Mesendoderm (in vitro differentiated cells): ENCODE measurements at places on chromosomes 6 and 20.

- DNase-seq: no peak
These were observed 88.3 kb downstream of the ANKRD60 start for GRCh38 chr20:58139849-58140786.

GRCh38 chr20:1734269-1734858 lies 76.8 kb upstream of the SIRPG start:
- DNase-seq: no peak

GRCh38 chr20:21453690-21454089 lies 56.4 kb upstream of the NKX2-4 start:
- no peak for DNase-seq

DNA sequence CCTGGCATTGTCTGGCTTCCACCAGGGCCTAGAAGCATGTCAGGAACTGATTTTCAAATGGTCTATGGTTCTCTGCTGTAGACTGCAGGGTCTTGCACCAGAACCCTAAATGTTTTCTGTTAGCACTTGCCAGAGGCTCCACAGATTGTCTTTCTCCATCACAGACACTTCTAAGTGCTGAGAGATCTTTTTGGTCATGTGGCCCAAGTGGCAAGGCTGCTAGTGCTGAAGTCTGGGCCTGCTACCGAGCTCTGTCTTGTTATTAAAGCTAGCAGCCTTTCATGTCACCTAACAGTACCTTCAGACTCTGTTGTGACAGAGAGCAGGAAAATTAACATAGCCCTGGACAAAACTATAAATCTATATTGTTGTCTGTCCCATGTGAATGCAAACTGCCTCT lies 120.7 kb upstream of the BACH2 start:
- DNase-seq: no peak

DNA sequence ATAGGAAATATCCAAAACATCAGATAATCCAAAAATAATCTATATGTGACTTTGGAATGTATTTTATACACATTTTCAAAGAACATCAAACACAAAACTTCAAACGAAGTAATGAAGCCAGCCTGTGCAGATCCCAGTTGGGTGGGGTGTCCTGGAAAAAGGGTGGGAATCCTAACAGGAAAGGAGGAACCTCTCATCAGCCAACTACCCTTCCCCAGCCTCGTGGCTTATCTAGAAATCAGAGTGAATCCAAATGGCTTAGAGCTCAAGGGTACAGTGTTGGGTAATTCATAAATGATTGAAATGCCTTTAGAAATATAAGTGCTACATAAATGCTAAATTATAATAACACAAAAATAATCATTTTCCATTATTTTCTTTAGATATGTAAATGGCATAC lies 115.1 kb upstream of the SOX4 start:
- no peak for DNase-seq

- DNase-seq: no peak
These were observed 46.9 kb downstream of the SOD2 start for GRCh38 chr6:159646116-159646515.

GRCh38 chr20:44632103-44632752 lies 19.3 kb downstream of the ADA start:
- DNase-seq: no peak

DNA sequence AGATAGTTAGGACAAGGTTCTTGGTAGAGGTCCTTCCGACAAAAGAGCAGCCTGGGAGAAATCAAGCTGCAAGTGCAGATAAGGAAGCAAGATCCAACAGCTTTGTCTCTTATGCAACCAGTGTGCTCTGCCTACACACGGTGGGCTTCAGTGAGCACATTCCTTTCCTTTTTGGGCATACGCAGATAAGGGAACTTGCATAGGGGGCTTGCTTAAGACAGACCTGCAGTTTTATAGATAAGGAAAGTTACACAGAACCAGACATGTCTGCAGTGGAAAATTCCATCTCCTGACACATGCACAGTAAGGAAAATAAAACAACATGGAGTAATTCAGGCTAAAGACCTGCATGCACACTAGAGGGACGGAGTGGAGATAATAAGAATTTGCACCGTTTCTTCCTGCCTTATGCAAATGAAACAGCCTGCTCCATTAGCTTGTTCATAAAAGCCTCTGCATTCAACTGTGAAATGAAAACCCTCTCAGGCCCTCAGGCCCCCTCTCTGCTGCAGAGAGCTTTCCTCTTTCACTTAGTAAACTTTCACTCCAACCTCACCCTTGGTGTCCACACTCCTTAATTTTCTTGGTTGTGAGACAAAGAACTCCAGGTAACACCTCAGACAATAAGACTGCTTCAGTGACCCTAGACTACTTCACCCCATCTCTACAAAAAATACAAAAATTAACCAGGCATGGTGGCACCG lies 97.5 kb upstream of the MYLIP start:
- no peak for DNase-seq

DNA sequence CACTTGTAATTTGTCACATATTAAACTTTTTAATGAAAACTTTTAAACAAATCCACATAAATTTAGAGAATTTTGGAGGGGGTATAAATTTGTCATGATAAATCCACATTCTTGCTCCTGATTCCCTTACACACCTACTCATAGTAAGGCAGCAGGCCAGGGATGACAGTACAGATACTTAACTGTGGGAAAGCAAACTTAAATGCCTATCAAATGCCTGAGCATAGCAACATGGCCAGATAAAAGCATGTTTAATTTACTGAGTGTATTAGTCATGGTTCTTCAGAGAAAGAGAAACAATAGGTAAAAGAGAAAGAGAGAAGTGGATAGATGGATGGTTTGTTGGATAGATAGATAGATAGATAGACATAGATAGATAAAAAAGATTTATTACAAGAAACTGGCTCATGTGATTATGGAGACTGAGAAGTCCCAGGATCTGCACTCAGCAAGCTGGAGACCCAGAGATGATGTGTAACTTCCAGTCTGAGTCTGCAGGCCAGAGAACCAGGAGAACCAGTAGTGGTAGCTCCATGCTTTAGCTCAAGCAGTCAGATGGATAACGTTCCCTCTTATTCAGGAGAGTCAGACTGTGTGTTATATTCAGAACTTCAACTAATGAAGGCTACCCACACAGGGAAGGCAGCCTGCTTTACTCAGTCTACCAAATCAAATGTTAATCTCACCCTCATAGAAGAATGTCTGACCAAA lies 15.9 kb upstream of the ADGRF1 start:
- DNase-seq: no peak

DNA sequence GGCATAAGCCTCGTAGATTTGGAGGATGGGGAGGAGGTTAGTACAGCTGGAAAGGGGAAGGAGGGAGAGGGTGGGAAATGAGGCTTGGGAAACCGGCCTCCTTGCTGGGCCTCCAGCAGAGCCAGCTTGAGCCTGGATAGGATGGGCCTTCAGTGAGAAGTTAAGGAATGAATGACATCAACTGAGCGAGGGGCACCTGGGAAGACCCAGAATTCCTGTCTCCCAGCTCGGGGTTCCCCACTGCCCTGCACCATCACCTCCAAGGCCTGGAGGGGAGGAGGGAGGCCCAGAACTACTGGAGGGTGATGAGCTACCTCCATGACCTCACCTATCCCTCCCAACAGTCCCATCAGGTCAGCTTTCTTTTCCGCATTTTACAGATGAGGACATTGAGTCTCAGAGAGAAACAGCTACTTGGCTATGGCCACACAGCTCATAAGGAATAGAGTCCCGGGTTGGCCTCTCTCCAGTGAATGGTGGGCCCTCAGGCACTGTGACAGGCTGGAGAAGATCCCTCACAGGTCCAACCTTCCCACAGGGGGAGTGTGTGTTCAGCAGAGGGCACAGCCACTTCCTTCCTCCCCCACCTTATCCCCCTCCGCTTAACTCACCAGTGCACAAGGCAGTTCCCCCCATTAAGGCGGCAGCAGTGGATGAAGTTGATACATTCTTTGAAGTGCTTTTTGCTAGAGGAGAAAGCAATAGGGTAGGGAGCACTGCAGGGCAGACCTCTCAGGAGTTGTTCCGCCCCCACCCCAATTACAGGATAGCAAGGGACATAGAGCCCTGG lies 6.8 kb downstream of the DUSP15 start:
- DNase-seq: no peak

GRCh38 chr20:57470212-57470522 lies 54.8 kb downstream of the CTCFL start:
- no peak for DNase-seq

GRCh38 chr6:33492093-33492492 lies 37.7 kb downstream of the ZBTB9 start:
- peak; percentile 66 for DNase-seq

DNA sequence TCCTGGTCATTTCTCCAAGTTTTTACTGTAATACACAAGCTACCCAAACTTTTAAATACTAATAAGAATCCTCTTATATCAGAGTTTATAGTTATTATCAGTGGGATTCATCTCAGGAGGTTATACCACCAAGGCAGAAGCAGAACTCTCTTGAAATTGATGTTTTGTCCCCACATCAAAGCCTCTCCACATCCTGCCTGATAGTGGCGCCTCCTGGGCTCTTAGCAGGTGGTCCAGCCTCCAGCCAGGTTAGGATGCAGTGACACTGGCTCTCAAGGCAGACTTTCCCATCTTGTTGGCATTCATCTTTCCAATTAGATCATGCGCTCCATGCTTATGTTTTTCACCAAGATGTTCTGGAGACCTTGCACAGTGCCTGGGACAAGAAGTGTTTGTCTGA lies 81.8 kb upstream of the INSM1 start:
- peak; percentile 5 for DNase-seq

DNA sequence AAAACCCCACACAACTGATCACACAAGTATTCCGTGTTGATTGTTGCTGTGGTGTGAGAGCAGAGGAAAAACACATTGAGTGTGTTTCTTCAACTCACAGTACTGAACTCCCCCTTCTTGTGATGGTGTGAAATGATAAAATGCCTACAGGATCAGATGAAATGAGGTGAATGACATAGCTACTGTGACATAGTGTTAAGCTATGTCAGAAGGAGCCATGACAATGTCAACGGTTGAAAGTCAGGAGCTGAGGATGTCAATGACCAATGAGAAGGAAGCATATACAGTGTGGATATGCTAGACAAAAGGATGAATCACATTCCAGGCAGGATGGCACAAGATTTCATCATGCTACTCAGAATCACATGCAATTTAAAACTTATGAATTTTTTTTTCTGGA lies 38.8 kb downstream of the WASF1 start:
- peak; percentile 77 for DNase-seq

GRCh38 chr6:49648036-49648435 lies 11.4 kb upstream of the RHAG start:
- DNase-seq: no peak

DNA sequence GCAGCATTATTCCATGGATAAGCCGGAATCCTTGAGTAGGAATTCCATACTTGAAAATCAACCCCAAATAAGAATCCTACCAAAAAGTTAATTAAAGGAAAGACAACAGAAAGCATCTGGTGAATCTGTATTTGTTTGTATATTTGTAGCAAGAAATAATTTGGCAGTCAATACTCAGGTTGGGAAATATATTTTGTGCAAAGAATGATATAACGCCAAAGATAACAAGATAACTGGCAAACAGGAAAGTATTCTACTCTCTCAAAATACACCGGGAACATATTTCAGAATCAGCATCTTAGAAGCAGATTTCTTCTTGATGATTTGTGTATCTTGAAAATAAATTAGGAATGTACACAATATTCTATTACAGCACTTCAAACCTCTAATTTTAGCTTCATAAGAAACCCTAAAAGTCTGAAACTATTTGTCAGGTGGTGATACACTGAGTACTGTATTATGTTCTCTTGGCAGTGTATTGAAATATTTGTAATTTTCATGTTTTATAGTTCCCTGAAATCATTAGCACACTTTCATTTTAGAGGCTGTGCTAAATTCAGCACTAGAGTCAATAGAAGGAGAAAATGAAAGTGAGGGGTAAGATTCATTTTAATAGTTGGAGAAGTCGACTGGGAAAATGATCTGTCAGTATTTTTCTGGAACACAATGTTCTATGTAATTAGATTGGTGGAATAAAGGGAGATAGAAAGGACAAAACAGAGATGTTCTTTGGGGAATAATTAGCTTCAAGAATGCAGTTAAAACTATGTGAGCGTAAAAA lies 879.7 kb upstream of the GJE1 start:
- DNase-seq: no peak

GRCh38 chr6:136607932-136608772 lies 57.9 kb upstream of the MAP7 start:
- DNase-seq: peak; percentile 87

DNA sequence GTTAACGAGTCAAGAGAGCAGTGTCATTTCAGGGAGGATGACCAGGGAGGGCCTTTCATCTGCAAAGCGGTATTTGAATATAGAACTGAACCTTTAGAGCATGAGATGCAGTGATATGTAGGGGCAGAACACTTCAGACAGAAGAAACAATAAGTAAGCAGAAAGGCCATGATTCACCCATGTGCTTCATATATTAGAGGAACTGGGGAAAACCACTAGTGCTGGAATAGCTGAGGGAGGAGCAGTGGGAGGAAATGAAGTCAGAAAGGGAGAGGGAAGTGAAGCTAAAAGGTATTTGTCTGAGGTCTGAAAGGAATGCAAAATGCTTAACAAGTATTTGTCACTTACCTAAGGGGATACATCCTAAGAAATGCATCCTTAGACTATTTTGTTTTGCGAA lies 391.2 kb downstream of the ADGRB3 start:
- DNase-seq: peak; percentile 51

GRCh38 chr6:47153404-47153755 lies 111.2 kb upstream of the ADGRF1 start:
- no peak for DNase-seq

GRCh38 chr20:31664696-31665354 lies 27.1 kb downstream of the COX4I2 start:
- no peak for DNase-seq

DNA sequence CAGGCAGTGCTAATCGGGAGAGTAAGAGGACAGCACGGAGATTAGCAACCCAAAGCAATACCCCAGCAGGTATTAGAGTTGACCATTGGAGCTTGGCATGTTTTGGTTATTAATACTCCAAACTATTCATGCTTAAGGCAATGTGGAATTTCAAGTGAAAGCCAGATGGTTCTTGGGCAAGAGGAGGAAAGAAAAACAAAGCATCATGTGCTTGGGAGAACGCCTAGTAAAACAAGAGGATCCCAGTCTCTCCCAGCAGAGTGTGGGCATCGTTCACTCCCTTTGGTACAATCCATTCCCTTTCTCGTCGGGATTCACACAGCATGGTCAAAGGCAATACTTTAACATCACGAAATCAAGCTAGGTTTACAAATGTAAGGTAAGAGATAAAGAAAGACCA lies 349.8 kb downstream of the PRKN start:
- DNase-seq: no peak

- no peak for DNase-seq
These were observed 34.2 kb downstream of the FOXC1 start for GRCh38 chr6:1643830-1644445.

DNA sequence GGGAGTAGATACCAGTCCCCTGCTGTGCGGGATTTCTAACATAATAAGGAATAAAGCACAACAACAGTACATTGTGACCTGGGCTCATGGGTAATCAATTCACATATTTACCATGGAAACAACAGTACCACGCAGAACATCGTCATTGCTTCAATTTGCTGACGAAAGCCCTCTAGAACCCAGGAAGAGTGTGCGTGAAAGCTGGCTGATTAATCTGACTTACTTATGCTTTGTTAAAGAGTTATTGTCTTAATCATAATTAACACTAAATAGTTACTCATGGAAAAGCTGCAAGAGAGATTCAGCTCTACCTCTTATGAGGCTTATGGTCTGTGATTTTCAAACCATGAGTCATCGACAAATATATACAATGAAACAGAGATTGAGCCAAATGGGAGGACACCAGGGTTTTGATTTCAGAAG lies 644.3 kb upstream of the AGPAT4 start:
- no peak for DNase-seq
